ENCODE measurements at places on chromosomes 2 and 18. TPM values are rescaled to one million over a fixed set of nuclear protein-coding genes. Genes with fewer than 3 reads are reported as not detected.

GRCh38 chr2:66101206-66101605 is 333.7 kb upstream of the MEIS1 start:
- DNase-seq, result no peak

DNA sequence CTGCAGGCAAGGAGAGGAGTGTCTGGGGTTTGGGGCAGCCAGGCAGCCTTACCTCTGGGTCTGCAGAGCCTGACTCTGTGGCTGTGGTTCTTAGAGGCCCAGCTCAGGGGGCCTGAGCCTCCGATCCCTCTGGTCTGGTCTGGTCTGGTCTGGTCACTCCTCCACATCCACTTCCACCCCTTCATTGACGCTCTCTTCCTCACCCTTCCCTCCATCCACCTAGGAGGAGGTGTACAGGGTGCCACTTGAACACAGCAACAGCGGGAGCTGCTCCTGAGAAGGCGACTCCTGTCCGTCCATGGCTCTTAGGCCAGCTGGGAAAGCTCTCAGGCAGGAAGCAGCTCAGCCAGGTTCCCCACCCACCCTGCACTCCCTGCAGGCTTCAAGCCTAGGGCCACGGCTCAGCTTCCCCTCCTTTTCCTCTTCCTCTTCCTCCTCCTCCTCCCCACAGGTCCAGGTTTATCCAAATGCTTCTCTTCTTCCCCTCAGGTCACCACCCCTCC is 16.9 kb downstream of the GPR55 start:
- no peak for DNase-seq

DNA sequence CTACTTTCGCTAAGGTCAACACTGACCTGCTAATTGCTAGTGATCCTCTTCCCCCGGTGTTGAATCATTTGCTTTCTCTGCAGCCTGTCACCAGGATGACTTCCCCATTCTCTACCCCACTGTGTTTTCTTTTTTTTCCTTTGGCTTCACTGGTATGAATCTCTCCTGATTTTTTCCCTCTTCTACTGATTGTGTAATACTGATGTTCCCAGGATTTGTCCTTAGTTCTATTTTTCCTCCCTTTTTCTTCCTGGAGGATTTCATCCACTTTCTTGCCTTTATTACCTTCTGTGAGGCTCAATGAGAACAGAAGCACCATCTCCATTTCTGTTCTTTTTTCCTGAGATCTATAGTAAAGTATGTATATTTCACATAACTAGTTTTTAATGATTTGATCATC is 14.1 kb upstream of the MSH2 start:
- DNase-seq, result no peak

DNA sequence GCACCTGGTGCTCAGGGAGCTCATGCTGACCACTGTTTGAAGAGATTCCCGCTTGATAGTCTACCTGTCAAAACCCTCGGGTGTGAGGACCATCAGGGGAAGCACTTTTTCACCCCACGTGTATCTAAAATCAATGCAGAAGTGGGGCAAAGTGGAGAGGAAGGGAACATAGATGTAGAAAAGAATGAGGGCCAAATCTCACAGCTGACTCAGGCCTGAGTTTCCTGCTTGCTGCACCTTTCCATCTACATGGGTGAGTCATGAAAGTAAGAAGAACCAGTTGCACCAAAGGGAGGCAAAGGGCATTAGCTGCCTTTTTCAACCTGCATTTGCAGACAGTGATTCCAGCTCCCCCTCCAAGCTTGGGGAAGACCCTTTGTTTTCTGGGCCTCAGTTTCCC is 100.2 kb upstream of the MYCN start:
- no peak for DNase-seq

GRCh38 chr2:173547499-173547898 is 192.8 kb downstream of the CDCA7 start:
- no peak for DNase-seq

- DNase-seq, result no peak
Observed at GRCh38 chr18:3836483-3837335, 386.7 kb downstream of the TGIF1 start.

DNA sequence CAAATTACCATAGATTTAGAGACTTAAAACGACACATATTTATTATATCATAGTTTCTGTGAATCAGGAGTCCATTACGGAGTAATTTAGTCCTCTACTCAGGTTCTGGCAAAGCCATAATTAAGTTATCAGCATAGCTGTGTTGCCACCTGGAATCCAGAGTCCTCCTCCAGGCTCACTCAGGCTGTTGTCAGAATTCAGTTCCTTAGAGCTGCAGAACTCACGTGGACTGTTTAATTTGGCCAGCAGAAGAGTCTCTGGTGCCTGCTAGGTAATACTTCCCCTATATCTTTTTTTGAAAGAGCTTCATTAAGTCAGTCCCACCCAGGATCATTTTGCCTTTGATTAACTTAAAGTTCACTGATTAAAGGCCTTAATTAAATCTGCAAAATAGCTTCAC is 891.5 kb downstream of the SUCLG1 start:
- no peak for DNase-seq

GRCh38 chr2:187748958-187749357 is 194.7 kb upstream of the TFPI start:
- DNase-seq, result no peak

DNA sequence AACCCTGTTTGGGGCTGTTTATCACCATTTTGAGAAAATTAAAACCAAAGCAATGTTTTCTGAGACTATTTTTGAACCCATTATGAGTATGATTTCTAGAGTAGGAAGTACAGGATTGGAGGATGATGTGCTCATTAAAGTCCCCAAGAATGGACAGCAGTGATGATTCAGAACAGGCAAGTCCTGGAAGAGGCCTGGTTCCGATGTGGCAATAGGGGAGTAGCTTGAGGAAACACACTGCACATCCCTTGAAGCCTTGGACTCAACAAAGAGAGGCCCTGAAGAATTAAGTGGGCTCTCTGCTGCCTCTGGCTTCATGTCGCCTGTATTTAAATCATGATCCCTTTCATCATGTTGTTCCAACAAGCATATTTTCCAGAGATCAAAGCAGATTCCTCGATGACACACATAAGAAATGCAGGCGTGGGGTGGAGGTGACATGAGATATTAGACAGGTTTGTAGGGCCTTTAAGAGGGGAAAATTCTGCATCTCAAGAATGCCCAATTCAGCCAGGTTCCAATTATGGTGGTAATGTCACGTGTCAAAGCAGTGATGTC is 242.2 kb downstream of the FHOD3 start:
- no peak for DNase-seq

DNA sequence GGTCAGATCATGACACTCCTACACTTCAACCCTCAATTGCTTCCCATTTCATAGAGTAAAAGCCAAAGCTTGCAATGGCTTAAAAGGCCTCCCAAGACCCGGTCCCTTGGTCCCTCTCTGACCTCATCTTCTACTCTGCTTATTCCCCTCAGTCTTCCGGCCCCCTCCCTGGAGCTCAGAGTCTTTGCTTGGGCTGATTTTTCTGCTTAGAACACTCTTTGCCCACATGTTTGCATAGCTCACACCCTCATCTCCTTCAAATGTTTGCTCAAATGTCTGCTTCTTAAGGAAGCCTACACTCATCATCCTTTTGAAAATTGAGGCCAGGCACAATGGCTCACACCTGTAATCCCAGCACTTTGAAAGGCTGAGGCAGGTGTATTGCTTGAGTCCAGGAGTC is 65.6 kb upstream of the CAPN13 start:
- no peak for DNase-seq

Gene ACVR1C
- 0.58 TPM for total RNA-seq

Gene PSMA8
- not detected for total RNA-seq

Gene TUBB8B
- total RNA-seq, result not detected

Gene MSH2
- total RNA-seq, result 13.2 TPM

Gene NUP35
- 12.2 TPM for total RNA-seq

Gene POLE4
- 41.9 TPM for total RNA-seq

All from mucosa of gallbladder (tissue), 1 donor.